ENCODE measurements at places on chromosomes 1 and 21. TPM values are rescaled to one million over a fixed set of nuclear protein-coding genes. Genes with fewer than 3 reads are reported as not detected.

The EFNA3 gene
- 4.9 TPM for total RNA-seq

The ARHGEF11 gene
- total RNA-seq: 21.7 TPM

The ADCY10 gene
- 0.08 TPM for total RNA-seq

The RAVER2 gene
- 5.1 TPM for total RNA-seq

The LEPR gene
- 2.9 TPM for total RNA-seq

All from A549 treated with CpdA at 1 μM for 4 hours (cell line).